ENCODE measurements at places on chromosomes 4 and X.

- DNase-seq, result peak; percentile 67
Measured at GRCh38 chr4:3201718-3202702, 46.9 kb upstream of the MSANTD1 start.

GRCh38 chrX:110541266-110541665, 182.6 kb downstream of the RTL9 start:
- DNase-seq, result no peak

GRCh38 chrX:68416592-68416991, 16.7 kb downstream of the OPHN1 start:
- no peak for DNase-seq

- DNase-seq, result no peak
Measured at GRCh38 chr4:168837922-168838321, 172.1 kb downstream of the CBR4 start.

- DNase-seq, result no peak
Measured at GRCh38 chrX:44071847-44072551, 98.8 kb upstream of the NDP start.

- DNase-seq, result no peak
Measured at GRCh38 chrX:118249146-118249545, 96.8 kb upstream of the WDR44 start.

DNA sequence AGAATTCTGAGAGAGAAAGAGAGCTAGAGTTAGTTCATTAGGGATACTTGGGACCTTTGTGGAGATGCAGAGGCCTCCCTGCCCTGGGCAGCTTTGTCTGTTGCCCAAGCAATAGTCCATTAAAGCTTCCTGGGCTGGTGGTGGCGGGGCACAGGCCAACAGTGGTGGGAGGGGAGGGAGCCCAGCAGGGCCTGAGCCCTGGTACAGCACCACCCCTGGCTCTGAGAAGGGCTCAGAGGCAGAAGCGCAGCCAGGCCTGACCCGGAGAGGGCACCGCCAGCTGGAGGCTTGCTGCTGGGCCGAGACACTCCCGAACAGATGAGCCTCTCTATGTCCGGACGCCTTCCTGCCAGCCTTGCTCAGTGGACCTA, 65.3 kb downstream of the EFNB1 start:
- DNase-seq, result no peak

DNA sequence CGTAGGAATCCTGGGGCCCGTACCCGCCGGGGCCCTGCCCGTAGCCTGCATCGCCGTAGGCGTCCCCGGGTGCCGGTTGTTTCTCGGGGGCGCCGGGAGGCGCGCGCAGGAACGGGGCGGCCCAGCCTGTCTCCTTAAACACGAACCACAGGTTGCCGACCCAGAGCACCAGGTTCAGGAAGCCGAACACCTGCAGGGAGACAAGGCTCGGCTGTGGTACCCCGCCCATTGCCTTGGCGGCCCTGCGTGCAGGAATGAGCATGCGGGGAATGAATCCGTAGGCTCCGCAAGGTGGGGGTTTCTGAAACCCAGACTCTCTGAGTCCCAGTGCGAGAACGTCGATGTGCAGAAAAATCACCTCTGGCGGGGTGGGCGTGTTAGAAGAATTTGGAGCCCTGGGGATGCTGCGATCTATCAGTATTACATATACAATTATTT, 5.4 kb upstream of the PRICKLE3 start:
- DNase-seq, result peak; percentile 34

- DNase-seq, result peak; percentile 35
Measured at GRCh38 chr4:88008122-88008742, 797 bp downstream of the PKD2 start.

DNA sequence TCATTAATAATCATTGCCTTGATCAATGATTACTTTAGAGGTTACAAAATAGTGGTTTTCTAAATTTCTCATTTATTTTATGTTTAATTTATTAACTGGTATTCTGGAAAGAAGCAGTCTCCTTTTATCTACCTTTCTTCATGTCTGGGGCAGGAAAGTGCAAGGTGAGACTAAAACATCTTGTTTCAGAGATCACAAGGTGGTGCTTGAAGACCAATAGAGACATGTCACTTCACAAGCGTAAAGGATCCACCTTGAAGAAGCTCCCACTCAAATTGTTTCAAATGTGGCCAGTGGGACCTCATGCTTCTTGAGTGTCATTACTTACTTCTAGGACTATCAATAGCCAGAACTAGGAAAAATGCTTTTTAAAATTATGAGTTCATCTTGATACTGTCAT, 1568.7 kb downstream of the RPA4 start:
- DNase-seq, result no peak

DNA sequence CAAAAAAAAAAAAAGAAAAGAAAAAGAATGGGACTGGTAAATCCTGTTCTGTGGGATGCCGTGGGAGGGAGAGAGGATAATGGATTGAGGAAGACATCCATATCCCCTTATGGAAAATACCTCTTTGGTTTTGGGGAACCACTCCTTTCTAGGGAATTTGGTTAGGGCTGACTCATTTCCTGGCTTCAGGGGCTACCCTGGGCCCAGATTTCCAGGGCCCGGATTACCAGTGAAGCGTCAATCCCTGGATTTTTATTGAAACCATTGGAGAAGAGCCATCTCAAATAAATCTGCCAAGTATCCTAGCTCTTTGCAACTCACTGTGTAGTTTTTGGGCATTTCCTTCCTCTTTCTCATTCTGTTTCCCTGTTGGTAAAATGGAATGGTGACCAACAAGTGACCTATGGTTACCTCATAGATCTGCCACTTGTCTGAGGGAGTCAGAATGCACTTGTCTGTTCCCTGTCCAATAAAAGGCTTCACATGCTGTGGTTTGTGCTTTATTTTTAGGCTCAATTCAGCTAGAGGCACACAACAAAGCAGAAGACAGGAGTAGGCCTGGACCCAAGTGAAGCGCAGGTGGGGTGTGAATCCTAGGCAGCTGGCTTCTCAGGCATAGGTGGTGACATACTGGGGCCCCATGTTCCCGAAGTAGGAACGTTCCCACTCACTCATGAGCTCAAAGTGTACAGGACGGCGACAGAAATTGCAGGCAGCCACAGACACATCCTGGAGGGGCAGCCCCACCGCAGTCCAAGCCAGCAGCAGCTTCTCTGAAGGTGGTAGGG, 8.6 kb downstream of the APEX2 start:
- DNase-seq, result peak; percentile 23

DNA sequence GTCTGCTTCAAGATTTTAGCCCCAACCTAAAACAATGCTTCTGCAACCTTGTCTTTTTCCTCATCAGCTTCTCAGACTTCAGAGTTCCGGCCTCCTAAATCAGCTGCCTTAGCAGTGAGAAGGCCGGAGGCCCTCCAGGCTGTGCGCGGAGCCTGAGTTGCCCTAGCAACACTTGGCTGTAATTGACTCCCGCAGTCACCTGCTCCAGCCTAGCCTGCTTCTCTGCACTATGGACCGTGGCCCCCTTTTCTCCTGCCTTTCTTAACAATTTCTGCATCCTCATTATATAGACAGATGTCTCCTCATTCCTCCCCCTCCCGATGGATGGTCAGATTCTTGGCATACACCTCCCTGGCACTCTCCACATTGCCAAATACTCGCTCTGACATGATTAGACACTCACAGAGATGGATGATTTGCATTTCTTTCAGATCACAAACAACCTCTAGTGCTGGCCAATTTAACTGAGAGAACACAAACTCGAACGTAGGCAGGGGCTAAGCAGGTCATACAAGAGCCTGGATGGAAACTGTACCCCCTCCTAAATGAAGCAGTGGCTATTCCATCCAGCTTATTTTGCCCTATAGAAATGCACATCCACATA, 9.5 kb upstream of the HUWE1 start:
- DNase-seq, result no peak

GRCh38 chrX:7993873-7994272, 66.7 kb upstream of the PNPLA4 start:
- DNase-seq, result no peak

DNA sequence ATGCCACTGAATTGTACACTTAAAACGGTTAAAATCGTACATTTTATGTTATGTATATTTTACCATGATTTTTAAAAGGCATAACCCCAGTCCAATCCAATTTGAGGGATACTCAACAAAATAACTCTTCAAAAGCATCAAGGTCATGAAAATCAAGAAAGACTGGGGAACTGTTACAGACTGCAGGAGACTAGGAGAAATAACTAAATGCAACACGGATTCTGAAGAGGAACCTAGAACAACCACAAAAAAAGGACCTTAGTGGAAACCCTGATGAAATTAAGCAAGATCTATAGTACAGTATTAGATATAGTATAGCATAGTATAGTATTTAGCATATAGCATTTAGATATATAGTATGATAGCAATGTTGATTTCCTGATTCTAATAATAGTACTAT, 26.8 kb downstream of the SH3KBP1 start:
- no peak for DNase-seq

DNA sequence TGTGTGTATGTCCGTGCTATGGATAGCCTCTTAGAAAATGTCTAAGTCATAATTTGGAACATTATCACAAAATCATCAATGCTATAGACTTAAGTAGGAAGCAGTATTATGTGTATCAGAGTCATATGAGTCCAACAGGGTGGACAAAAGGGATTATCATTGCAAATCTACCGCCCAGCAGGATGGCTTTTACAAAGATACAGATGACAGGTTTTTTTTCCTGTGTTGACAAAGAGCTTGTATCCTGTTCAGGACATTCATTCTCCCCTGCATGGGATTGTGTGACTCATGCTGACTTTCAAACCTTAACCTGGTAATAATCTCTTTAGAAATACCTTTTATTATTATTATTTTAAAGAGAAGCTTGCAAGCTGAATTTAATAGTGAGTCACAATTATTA, 310.3 kb upstream of the GNPDA2 start:
- no peak for DNase-seq

- DNase-seq, result no peak
Measured at GRCh38 chrX:5810636-5811035, 418.0 kb downstream of the NLGN4X start.
